Activated CD4-positive, alpha-beta T cell treated with anti-CD3 and anti-CD28 coated beads for 36 hours (primary cell): ENCODE measurements at places on chromosomes 13 and 19. TPM values are rescaled to one million over a fixed set of nuclear protein-coding genes. Genes with fewer than 3 reads are reported as not detected.
A peak's percentile ranks its signal among the peaks of the same experiment; 100 is the strongest.

Gene KLK6
- total RNA-seq: not detected

Gene S1PR5
- total RNA-seq: 0.07 TPM

Gene ZNF98
- not detected for total RNA-seq

Gene SIGLEC10
- 0.65 TPM for total RNA-seq

Gene HAUS5
- 39.7 TPM for total RNA-seq

Gene RELB
- total RNA-seq: 51.2 TPM

Gene C19orf12
- 35.7 TPM for total RNA-seq

Gene ZIC5
- total RNA-seq: not detected

Gene KCNN1
- 0.05 TPM for total RNA-seq

Gene GAPDHS
- not detected for total RNA-seq

Gene HPN
- total RNA-seq: not detected

Gene NAPSA
- total RNA-seq: 63.4 TPM

Gene KLK12
- total RNA-seq: not detected

Gene CCDC70
- not detected for total RNA-seq

Gene GSX1
- total RNA-seq: not detected

- H3K4me3 ChIP-seq: no peak overlapping the region
- H3K36me3 ChIP-seq: peaks cover 3% of the 10 kb centered on the region
- H3K27me3 ChIP-seq: no peaks in the 10 kb centered on the region
- H3K4me1 ChIP-seq: peaks cover 22% of the 10 kb centered on the region
- peak; percentile 43 for DNase-seq
These were observed 3.1 kb downstream of the VPS36 start for GRCh38 chr13:52447354-52447753.

GRCh38 chr13:105193026-105193425, 1342.4 kb downstream of the EFNB2 start:
- no peak for DNase-seq
- H3K27ac ChIP-seq: no peak overlapping the region
- H3K27me3 ChIP-seq: no peaks in the 10 kb centered on the region
- H3K4me3 ChIP-seq: no peak overlapping the region
- no peaks in the 10 kb centered on the region for H3K36me3 ChIP-seq
- H3K4me1 ChIP-seq: no peaks in the 10 kb centered on the region

GRCh38 chr19:40578442-40578908, 1.8 kb downstream of the SHKBP1 start:
- H3K36me3 ChIP-seq: peaks cover 18% of the 10 kb centered on the region
- peaks cover 16% of the 10 kb centered on the region for H3K4me1 ChIP-seq

- no peak for DNase-seq
- peaks cover 7% of the 10 kb centered on the region for H3K4me1 ChIP-seq
- H3K36me3 ChIP-seq: no peaks in the 10 kb centered on the region
- H3K4me3 ChIP-seq: no peak overlapping the region
These were observed 1.3 kb downstream of the NTN5 start for GRCh38 chr19:48671446-48671995.

- H3K27me3 ChIP-seq: no peaks in the 10 kb centered on the region
- peaks cover 23% of the 10 kb centered on the region for H3K4me1 ChIP-seq
- H3K36me3 ChIP-seq: peaks cover 4% of the 10 kb centered on the region
- H3K4me3 ChIP-seq: no peak overlapping the region
- DNase-seq: no peak
These were observed 19.3 kb downstream of the HCN2 start for GRCh38 chr19:609004-609346.

- peaks cover 6% of the 10 kb centered on the region for H3K4me1 ChIP-seq
- no peaks in the 10 kb centered on the region for H3K27me3 ChIP-seq
- H3K4me3 ChIP-seq: no peak overlapping the region
These were observed 50.0 kb downstream of the ALOX5AP start for GRCh38 chr13:30785191-30785850.

GRCh38 chr13:113428871-113429607, 24.2 kb downstream of the ADPRHL1 start:
- no peaks in the 10 kb centered on the region for H3K27me3 ChIP-seq
- H3K4me3 ChIP-seq: no peak overlapping the region
- no peak for DNase-seq
- H3K27ac ChIP-seq: no peak overlapping the region
- no peaks in the 10 kb centered on the region for H3K4me1 ChIP-seq
- H3K36me3 ChIP-seq: peaks cover 3% of the 10 kb centered on the region

DNA sequence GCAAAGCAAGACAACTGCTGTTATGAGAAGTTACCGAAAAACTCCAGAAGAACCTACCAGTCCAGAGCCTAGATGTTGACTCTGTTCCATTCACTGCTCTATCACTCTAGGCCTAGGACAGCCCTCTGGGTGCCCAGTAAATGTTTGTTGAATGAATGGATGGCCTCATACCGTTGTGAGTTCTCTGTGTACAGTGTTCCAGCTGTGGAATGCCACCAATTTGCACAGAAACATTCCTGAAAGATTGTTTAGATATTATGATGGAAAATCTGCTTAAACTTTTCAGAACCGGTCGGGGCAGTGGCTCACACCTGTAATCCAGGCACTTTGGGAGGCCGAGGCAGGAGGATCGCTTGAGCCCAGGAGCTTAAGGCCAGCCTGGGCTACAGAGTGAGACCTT, 1.3 kb upstream of the FBL start:
- H3K27ac ChIP-seq: peak overlapping the region; percentile 94
- peaks cover 29% of the 10 kb centered on the region for H3K36me3 ChIP-seq
- no peak overlapping the region for H3K4me3 ChIP-seq

GRCh38 chr13:25371875-25372283, at the start of gene ATP8A2:
Gene ATP8A2, plus strand, starts transcription at chr13:25371974. Its CDS starts 239 bp downstream, at chr13:25372213.
- H3K27me3 ChIP-seq: peaks cover 62% of the 10 kb centered on the region
- H3K4me3 ChIP-seq: peak within 1 kb of the TSS; percentile 56
- peak within 1 kb of the TSS; percentile 47 for H3K27ac ChIP-seq

- H3K4me3 ChIP-seq: no peak overlapping the region
- peaks cover 41% of the 10 kb centered on the region for H3K27me3 ChIP-seq
- peaks cover 7% of the 10 kb centered on the region for H3K4me1 ChIP-seq
- peak; percentile 77 for DNase-seq
- H3K27ac ChIP-seq: no peak overlapping the region
These were observed 38.6 kb upstream of the SEMA6B start for GRCh38 chr19:4597975-4598671.

- H3K27me3 ChIP-seq: peaks cover 48% of the 10 kb centered on the region
- peak overlapping the region; percentile 52 for H3K4me3 ChIP-seq
- DNase-seq: no peak
- no peaks in the 10 kb centered on the region for H3K36me3 ChIP-seq
- peaks cover 45% of the 10 kb centered on the region for H3K4me1 ChIP-seq
These were observed 15.5 kb upstream of the KCNN1 start for GRCh38 chr19:17951157-17951989.

- H3K4me3 ChIP-seq: no peak overlapping the region
- peaks cover 2% of the 10 kb centered on the region for H3K27me3 ChIP-seq
- H3K36me3 ChIP-seq: no peaks in the 10 kb centered on the region
These were observed 74.4 kb upstream of the FARP1 start for GRCh38 chr13:98068521-98068920.

- H3K27ac ChIP-seq: no peak overlapping the region
- no peaks in the 10 kb centered on the region for H3K4me1 ChIP-seq
- H3K27me3 ChIP-seq: peaks cover 6% of the 10 kb centered on the region
- H3K4me3 ChIP-seq: no peak overlapping the region
These were observed 91.8 kb upstream of the TSC22D1 start for GRCh38 chr13:44667943-44668342.

GRCh38 chr19:10968527-10969135, 7.8 kb downstream of the SMARCA4 start:
- H3K4me3 ChIP-seq: no peak overlapping the region
- H3K27me3 ChIP-seq: no peaks in the 10 kb centered on the region
- no peak overlapping the region for H3K27ac ChIP-seq

DNA sequence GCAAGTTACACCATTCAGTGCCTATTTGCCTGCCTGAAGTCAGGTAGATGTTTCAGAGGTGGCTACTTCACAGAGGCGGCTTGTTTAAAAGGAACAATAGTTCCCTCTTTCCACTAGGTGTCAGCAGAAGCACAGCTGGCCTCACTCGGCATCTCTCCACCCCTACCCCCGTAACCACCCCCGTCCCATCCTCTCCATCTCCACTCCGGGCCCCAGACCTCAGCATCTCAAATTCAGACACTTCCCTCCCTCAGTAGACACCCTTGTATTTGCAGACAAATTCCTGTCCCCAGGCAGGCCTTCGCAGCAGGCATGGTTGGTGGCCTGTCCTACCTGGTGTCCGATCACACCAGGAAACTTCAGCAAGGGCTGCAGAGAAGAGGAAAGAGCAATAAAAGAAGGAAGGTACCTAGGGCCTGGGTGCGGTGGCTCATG, 9.1 kb upstream of the DPP9 start:
- peaks cover 4% of the 10 kb centered on the region for H3K4me1 ChIP-seq
- H3K27me3 ChIP-seq: peaks cover 4% of the 10 kb centered on the region
- no peak overlapping the region for H3K4me3 ChIP-seq
- no peaks in the 10 kb centered on the region for H3K36me3 ChIP-seq
- DNase-seq: peak; percentile 76
